ENCODE measurements at places on chromosomes 7 and 10.

DNA sequence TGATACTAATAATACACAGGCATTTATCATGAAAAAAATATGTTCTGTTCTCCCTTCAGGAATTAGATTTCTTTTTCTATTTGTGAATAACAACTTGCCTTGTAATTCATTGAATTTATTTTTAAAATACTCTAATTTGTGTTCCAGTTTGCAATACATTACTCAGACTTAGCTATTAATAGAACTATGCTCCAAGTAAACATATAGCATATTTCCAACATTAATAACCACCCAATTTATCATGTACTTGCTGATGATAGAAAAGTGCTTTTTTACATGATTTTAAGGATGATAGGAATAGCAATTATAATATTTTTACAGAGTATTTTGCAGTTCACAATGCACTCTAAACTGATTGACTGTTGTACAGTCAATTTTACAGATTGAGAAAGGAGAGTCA is 338.8 kb upstream of the SEMA3D start:
- DNase-seq: no peak

DNA sequence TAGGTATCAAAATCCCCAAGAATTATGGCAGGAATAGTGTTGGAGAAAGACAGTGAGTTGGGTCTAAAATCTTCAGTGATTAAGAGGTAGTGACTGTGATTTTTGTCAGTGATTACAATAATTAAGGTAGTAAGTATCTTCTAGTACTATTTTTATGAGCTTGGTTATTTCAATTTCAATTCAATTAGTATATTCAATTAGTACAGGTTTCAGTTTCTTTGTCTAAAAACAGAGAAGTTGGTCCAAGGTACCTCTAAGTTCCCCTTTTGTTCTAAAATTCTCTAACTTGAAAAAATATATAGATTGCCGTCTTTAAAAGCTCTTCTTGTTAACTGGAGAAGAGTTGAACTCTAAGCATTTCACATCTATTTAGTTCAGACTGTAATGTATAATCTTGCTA is 82.9 kb downstream of the OTUD1 start:
- no peak for DNase-seq

- DNase-seq: no peak
Measured at GRCh38 chr10:44933451-44934321, 22.5 kb downstream of the TMEM72 start.

DNA sequence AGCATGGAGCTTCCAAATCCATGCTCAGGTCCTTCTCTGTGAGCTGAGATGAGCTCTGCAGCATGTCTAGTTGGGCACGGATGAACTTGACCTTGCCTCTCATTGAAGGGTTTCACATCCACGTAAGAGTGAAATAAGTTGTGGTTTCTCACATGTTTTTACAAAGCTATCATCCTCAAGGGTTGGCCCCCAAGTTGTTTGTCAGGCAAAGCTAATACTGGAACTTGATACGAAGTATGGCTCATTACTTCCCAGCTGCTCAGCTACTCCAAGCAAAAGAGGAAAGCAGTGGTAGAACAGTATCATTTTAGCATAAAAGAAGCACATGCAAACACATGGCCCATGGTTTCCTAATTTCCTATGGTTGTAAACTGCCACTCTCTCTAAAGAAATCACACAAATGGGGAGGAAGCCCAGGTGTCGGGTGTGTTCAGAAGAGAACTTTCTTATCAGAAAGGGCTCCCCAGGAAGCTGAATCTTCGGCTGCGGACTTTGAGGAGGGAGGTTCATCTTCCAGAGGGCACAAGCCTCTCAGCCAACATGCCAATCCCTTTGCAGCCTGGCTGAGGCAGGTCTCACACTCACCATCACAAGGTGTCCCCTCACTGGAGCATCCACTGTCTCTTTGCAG is 45.3 kb downstream of the PDLIM1 start:
- no peak for DNase-seq

DNA sequence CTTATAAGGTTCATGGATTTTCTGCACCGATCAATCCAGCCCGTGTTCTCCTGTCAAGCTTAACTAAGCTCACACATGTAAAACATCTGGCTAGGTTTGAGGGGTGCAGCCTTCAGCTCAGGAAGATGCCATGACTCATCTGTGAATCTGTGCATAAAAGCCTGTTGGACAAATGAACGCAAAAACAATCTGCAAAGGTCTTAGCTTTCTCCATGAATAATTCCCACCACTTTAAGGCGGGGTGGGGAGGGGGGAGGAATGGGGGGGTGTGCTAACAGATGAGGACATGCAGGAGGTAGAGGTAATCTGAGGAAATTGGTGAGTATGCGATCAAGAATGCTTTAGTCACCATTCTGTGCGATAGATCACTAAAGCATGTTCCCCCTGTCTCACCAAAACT is 4.8 kb downstream of the DOCK4 start:
- DNase-seq: no peak

DNA sequence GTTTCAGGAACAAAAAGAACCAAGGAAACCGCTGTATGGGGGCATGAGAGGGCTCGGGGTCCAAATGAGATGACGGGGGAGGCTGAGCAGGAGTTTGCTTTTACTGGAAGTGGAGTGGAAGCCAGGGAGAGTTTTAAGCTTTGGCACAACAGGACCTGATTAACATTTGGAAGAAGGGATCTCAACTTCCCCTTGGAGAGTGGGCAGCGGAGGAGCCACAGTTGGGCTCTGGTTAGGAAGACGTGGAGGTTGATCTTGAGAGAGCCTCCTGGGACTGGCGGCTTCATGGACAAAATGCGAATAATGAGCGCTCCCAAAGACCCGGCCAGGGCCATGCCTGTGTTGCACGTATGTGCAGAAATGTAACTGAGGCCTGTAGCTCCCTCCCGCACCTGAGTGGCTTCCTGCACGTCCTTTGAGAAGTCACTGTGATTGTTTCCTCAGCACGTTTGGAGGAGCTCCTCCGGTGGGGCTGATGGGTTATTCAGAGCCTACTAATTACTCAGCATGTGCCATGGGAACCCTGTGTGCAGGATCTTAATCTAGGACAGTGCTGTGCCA is 595.3 kb upstream of the MGMT start:
- no peak for DNase-seq

DNA sequence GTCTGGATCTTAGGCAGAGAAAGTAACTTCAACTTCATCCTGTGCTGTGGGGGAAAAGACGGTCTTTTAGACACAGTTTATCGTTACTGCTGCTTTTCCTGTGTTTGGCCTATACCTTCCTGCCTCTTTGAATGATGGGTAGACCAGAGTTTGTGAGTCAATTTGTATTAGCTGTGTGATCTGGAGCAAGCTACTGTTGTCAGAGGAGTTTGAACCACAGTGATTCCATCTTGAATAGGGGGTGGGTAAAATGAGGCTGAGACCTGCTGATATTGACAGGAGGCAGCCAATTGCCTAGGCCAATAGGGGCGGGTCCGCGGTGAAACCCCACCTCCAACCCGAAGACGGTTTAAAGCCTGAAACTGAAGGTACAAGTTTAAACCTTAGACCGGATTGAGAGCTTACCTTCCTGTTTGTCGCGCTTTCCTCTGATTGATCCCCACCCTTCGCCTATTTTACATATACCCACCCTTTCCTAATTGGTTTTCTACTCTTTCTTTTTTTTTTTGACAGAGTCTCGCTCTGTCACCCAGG is 35.8 kb upstream of the EIF4H start:
- DNase-seq: peak; percentile 29

DNA sequence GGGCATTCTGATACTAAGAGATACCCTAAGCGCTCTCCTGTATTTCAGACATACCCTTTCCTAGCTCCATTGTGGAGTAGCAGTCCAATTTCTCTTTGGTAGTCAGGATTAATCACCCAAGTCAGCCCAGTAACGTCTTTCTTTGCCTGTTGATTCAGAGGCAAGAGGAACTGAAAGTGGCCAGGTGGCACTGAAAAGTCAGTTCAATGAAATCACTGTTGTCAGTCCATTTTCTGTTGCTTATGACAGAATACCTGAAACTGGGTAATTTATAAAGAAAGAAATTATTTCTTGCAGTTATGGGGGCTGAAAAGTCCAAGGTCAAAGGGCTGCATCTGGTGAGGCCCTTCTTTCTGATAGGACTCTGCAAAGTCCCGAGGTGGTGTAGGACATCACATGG is 40.2 kb downstream of the ANKRD61 start:
- no peak for DNase-seq

DNA sequence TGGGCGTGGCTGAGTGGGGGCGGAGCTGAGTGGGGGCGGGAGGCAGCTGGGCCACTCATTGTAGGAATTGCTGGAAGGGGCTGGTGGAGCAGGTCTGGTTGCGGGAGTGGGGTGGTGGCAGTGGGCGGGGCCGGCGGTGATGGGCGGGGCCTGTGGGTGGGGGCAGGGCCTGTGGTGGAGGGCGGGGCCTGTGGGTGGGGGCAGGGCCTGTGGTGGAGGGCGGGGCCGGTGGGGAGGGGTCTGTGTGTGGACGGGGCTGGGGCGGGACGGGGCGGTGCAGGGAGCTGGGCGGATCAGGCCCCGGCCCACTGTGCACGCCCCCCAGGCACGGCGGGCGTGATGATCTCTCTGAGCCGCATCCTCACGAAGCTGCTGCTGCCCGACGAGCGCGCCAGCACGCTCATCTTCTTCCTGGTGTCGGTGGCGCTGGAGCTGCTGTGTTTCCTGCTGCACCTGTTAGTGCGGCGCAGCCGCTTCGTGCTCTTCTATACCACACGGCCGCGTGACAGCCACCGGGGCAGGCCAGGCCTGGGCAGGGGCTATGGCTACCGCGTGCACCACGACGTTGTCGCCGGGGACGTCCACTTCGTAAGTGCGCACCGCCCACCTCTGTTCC is 14.0 kb downstream of the SLC29A4 start:
- DNase-seq: peak; percentile 81

DNA sequence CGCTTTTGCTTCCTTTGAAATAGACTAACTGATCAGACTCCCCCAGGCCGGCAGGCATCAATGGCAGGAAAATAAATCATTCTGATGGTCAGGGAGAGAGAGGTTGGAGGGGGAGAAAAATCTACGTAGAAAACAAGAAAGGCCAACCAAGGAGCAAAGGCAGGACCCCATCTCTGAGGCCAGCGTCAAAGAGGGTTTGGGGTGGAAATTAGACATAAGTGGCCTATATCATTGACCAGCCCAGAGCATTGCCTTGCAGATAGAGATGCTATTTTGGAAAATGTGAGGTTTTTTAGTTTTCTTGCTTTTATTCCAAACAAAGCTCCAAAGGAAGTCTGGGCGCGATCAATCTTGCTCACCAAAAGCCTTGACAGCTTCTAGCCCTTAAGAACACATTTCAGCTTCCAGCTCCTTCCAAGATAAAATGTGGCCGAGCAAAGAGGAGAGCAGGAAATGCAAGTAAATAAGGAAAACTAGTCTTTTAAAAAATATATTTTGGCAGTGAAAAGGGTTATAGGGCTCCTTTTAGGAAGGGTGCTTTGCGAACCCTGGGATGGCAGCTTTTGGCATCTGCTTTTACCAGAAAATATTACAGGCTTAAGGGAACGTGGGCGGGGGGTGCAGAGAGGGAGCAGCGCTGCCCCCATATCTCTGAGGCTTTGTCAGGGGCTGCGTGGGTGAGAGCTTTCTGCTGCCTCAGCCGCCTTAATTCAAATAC is 2.0 kb upstream of the HOXA2 start:
- DNase-seq: no peak

All from CD4-positive, alpha-beta T cell treated with Interleukin-12 subunit alpha and Interleukin-12 subunit beta, for 1 hour (primary cell).